ENCODE measurements at places on chromosomes 5 and 9.

GRCh38 chr5:173051746-173052145 lies 4.4 kb upstream of the CREBRF start:
- no peak for DNase-seq

GRCh38 chr9:132241483-132241839 lies 79.6 kb downstream of the NTNG2 start:
- DNase-seq = no peak

DNA sequence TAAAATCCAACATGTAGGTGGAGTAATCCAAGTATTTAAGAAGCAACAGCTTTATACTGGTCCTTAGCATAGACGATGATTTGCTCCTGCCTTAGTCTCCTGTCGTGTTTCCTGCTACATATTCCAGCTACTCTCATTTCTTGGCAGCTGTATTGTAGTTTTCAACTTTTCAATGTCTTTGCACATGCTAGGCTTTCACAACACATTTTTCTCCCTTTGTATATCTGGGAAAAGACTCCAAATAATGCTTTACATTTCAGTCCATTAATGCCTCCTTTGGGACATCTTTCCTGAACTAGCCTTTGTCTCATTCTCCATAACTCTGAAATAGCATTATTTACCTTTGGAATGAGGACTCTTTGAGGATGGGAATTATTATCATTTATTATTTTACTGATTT lies 508.0 kb downstream of the PTPRD start:
- no peak for DNase-seq

DNA sequence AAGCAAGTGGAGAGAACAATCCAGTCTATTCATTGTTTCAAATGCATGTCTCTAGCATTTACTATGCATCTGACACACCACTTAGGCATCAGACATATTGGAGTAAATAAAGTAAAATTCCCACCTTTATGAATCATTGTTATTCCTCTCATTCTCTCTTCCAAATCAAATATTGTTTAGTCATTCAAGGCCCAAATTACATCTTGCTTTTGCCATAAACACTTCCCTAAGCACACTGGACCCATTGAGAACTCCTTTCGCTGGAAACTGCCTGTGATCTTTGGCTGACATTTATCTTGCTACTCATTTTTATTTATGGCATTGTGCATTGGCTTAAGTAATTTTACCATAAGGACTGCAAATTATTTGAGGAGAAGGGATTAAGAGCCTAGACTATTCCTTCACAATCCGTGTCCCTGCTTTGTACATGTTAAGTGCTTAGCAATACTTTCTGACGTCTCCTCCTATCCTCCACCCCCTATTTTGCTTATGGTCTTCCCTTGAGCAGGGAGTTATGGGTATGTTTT lies 7.4 kb downstream of the C5orf46 start:
- DNase-seq = no peak

DNA sequence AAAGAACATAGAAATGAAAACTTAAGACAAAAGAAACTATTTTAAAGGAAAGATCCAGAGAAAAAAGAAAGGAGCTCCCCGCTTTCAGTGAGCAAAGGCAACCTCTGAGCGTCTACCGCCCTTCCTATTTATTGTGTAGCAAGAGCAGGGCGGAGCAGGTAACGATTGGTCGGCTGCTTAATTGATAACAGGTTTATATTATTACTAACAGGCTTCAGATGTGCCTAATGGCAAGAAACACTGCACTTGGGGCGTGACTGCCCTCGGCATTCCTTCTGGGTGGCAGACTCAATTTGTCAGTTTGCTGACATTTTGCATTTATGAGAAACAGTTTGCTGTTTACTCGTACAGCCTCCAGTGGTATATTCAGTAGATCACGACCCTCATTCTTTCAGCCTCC lies 482.7 kb upstream of the C9orf72 start:
- no peak for DNase-seq

- no peak for DNase-seq
These were observed 779 bp downstream of the PKN3 start for GRCh38 chr9:128702949-128703615.

DNA sequence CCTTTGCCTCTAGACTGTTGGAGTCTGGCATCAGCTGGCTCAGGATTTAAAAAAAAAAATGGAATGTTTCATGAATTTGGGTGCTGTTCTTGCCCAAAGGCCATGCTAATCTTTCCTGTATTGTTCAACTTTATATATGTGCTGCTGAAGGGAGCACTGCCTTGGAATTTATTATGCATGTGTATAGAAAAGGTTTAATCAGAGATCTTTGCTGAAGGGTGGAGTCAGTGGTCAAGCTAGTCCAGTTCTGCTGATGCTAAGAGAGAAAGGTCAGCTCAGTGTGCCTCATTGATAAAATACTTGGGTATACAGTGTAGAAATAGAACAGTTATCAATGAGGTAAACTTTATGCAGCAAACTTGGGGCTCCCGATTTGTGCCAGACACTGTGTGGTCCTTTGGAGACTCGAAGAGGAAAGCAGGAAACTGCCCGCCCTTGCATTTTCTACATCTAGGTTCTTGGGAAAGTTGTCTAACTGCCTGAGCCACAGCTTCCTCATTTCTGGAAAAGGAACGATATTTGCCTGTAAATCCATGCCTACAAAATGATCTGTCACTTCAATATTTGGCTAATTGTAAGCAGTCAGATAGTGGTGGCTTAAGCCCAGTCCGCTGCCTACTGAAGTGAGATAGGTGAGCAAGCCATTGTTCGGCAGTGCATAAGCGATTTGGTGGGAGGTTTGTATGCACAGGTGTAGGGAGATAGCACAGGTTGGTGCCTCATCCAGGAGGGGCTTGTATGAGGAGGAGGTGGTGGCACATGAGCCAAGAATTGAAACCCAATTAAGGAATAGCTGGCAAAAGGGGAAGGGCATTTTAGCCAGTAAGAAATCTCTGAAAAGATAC lies 29.2 kb upstream of the GTF2H2C start:
- no peak for DNase-seq

GRCh38 chr5:58450018-58450417 lies 9.9 kb downstream of the PLK2 start:
- DNase-seq = no peak

DNA sequence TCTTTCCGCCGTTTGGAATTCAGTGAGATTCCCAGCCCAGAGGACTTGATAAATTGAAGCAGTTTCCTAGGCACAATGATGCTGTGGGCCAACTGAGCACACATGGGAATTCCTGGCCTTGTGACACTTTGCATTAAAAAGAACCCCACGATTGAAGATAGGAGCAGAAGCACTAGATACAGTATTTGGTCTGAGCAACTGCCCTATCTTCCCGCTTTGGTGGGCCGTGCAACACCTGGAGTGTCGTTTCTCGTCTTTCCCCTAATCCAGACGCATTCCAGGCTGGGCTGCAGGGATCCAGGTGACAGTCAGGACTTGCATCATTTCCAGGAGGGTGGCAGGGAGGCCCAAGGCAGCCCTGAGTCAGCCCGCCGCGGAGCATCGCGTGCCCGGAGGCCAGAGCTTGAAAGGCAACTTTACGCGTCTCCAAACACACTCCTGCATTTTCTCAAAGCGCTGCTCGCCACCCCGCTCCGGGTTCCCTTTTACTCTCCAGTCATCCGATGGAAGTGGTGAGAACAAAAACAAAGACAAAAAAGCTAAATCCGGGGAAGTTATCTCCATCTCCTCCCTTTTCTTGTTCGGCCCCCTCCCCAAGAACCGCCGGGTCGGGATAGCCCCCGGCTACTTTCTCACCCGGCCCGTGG lies 753 bp upstream of the STC2 start:
- no peak for DNase-seq

GRCh38 chr9:89675058-89675742 lies 70.4 kb downstream of the GADD45G start:
- DNase-seq = no peak

DNA sequence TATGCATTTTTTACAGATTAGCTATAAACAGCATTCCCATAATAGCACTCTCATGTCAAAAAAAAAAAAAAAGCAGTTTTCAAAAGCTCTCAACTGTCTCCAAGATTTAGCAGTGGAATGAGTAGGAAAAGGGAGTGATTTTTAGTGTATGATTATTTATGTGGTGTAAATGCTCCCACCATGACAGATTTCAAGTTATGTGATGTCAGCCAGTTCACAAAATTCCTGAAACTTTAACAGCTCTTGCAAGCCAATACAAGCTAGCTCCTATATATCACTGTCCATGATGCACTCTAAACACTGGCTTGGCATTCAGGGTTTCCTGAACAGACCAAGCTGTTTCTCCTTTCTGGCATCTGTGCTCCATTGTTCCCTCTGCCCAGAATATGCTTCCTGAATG lies 7.9 kb upstream of the ANKDD1B start:
- DNase-seq = no peak

GRCh38 chr9:124932333-124932732 lies 8.6 kb downstream of the GOLGA1 start:
- DNase-seq = no peak

DNA sequence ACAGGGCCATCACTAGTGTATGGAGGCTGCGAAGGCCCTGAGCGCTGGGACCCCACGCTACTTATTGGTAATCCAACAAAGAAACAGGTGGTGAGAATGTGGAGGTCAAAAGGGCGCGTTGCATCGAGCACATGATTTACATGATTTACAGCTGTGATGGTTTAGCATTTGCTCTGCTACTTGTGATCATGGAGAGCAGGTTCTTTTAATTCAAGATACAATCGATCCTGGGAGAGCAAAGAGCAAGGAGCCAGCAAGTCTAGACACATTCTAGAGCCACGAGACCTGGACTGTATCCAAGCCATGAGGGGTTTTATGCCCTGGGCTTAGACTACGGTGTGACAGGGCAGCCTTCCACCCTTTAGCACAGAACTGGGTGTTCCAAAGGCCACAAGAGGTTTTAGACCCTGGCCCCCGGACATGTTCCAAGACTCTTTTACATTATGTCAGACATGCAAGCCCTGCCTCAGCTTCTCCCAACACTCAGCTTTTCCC lies 47.0 kb upstream of the CLK4 start:
- DNase-seq = no peak

DNA sequence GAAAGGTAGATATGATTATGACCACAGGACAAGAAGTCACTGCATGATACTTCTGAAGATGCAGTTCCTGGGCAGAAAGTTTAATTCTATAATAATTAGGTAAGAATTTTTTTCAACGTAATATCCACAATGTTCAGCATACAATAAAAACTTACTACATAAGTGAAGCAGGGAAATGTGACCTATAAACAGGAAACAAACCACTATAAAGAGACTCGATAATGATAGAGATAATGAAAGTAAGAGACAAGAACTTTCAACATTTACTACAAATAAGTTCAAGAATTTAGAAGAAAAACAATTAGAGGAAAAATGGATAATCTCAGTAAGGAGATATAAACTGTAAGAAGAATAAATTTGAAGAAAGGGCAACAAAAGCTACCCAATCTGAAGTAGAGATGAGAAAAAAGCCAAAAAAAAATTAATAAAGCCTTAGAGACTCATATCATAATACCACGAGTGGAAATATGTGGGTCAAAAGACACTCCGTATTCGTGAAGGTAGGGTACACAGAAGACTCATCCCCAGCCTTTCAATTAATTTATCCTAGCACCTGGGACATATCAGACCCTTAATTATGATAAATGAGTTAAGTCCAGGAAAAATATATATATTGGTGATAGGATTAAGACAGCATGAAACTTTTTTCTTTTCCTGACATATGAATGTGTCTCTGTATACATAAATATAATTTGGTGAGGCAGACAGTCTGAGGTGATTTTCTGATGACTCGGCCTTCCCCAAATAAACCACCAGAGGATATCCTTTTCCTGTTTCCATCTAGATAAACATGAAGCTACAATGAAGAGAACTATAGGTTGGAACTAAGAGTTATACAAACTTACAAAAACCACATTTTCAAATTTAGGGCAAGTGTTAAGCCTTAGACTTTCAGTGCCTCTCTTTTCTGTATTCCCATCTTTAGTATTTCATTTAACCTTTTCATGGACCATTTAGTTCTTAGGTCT lies 120.4 kb downstream of the RAPGEF6 start:
- DNase-seq = no peak

DNA sequence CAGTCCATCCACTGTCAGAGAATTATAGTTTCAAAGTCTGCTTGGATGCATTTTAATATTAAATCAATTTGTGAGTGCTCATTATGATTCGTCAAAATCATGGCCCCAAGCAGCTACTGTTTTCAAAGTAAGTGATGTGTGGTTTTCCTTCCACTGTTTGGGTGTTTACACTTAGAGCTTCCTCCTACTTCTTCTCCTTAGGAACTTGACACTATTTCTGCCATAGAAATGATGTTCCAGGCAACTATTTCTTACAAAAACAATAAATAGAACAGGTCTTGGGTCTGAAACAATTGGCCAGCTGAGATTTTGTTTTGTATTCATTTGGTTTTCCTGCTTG lies 132.8 kb upstream of the RAI14 start:
- DNase-seq = no peak

DNA sequence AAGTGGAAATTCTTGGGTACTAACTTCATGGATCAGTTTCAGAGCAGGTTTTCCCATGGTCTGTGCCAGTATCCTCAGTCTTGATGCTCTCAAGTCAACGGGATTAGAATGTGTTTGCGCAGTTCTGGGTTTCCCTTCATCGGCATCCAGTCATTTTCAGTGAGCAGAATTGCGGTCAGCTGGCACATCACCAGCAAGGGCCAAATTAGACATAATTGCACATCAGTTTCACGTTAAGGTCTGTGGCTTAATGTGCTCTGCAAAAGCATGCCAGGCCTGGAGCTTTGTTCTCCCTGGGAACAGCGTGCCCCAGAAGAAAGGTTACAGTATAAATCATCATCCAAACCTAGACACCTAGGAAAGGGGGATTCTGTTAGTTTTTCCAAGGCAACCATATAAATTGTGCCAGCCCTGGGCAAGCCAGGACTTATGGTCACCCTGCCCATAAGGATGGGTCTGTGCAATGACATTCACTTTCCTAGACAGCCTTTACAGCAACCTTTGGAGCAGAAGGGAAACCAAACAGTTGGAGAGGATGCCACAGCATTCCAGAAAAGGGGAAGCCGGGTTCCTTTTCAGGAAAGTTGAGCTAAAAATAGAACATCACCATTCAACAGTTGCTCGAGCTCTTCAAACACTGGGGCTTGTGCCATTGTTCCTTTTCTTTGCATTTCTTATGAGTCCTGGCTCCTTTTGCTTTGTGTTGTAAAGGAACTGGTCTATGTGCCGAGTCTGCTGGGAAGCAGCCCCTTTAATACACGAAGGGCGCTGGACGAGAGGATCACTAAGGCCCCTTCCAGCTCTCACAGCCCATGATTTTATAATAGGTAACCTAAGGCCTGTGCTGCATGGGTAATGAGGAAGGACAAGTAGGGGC lies 23.1 kb downstream of the IQGAP2 start:
- no peak for DNase-seq

- no peak for DNase-seq
These were observed 114.5 kb upstream of the RAPGEF1 start for GRCh38 chr9:131854334-131854733.

All from stimulated activated CD4-positive, alpha-beta T cell treated with anti-CD3 and anti-CD28 coated beads, TNF-alpha, amount 100 ng/mL, for 1 hour (primary cell).